AG09309 (cell line): ENCODE measurements at places on chromosomes 13 and 19.

GRCh38 chr13:42355491-42356183 is 83.7 kb downstream of the AKAP11 start:
- DNase-seq, result no peak

GRCh38 chr19:7912144-7912696 is 2.4 kb upstream of the TGFBR3L start:
- no peak for DNase-seq

GRCh38 chr19:11204943-11205349 is 7.6 kb upstream of the KANK2 start:
- no peak for DNase-seq

DNA sequence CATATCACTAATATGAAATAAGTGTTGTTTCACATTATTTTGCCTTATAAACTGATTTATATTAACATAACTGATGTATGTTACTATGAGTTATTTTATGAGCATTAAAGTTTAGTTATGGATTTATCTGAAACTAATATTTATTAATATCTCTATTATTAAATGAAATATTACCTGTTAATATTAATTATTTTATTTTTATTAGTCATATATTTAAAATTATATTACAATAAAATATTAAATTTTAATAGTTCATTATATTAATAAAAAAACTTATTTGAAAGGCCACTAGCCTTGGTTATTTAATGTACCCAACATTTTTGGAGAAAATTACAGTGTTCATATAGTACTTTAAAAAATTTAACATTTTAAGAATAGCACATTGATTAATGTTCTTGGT is 1643.4 kb upstream of the MIR17HG start:
- no peak for DNase-seq

DNA sequence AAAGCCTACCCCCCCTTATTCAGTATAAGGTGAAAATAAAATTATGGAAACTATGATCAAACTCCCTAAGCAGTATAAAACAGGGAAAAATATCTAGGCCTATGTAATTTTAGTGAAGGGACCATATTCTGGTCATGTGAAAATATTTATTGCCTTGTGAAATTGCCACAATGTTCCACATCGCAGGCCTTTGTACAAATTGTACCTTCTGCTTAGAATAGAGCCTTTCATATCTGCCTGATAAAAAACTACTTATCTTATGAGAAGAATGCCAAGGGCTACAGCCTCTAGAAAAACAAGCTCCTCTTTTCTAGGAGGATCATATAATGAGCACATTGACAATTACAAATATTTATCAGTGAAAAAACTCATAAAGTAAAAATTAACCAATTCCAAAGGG is 1280.0 kb downstream of the EFNB2 start:
- DNase-seq, result no peak

DNA sequence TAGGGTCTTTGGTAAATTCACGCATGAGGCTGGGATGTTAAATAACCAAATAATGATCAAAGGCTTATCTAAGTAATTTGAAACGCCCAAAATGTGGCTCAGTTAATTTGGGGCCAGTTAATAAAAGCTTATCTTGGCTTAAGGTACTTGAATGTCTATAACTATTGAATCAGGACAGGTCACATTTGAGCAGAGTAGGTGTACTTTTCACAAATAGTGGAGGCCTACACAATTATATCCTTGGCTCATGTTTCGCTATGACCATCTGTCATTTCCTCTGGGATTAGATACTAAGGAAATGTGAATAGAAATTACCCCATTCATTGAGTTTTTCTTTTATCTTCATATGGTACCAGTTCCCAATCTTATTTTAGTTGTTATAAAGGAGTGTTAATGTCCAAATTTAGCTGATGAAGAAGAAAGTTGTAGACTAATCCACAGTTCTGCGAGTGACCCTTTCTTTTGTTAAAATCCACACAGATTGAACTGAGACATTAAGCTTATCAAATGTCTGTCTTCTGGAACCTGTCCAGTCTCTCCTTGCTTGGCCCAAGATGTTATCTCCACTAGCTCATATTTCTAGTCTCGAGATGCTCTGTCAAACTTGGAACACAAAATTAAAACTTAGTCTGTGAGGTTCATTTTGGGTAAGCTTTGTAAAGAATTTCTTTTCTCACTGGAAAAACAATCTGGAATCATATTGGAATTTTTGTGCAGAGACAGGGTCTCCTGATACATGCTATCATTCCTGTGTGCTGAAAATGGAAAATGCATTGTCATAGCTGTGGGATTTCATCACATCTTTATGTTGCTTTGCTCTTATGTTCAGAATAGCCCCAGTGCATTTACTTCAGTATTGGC is 31.0 kb downstream of the SLAIN1 start:
- DNase-seq, result no peak

- DNase-seq, result no peak
These were observed 7.1 kb downstream of the SPRED3 start for GRCh38 chr19:38395381-38396114.

DNA sequence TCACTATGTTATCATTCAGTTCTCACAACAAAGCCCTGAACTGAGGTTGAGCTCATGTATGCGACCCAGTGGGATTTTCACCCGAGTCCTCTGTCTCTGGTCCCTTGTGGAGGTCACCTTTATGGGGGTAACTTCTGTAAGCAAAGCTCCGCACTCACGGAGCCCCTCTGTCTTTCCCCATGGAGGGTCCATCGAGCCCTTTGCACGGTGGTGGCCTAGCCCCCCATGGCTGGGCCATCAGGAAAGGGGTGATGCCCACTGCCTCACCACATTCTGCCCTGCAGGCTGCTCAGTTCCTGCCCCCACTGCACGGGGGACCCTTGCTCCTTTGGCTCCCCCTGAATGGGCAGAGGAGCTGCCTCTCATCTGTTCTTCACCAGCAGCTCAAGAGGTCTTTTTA is 39.6 kb downstream of the CHST8 start:
- DNase-seq, result no peak

- no peak for DNase-seq
These were observed 13.2 kb downstream of the PGLS start for GRCh38 chr19:17524651-17525050.

DNA sequence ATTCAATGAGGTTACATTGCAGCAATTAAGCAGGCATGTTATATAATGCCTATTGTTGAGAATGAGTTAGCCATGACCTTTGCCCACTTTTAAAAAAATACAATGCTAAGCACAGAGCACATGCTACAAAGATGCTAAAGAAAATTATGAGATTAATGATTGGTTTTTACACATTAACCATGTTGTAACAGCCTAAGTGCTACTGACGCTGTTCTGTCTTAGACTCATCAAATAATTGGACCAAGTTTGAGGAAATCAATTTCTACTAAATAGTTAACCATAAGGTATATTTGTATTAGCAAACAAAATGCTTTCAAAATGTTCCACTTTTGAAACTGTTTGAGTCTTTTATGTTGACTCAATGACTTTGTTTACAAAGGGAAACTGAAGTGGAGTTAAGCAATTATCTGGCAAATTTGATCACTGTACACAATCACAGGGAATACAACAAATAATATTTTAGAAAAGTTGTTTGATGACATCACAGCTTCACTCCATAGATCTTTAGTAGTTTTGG is 14.3 kb downstream of the MIR17HG start:
- DNase-seq, result no peak

DNA sequence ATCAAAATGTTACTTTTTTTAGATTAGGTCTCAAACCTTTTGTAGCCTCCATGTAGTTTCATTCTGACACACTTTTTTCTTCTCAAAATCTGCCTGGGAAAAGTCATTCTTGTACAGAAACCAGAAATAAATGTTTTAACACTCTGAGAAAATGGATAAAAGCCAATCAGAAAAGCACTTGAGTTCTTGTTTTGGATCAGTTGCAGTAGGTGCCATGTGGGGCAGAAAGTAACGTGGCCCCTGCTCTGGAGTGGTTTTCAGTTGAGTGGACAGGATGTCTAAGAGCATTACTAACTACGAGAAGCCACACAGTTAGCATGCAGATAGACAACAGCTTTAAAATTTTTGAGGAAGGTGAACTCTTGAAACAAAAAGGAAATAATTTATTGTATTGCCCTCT is 19.1 kb downstream of the GPR183 start:
- no peak for DNase-seq

DNA sequence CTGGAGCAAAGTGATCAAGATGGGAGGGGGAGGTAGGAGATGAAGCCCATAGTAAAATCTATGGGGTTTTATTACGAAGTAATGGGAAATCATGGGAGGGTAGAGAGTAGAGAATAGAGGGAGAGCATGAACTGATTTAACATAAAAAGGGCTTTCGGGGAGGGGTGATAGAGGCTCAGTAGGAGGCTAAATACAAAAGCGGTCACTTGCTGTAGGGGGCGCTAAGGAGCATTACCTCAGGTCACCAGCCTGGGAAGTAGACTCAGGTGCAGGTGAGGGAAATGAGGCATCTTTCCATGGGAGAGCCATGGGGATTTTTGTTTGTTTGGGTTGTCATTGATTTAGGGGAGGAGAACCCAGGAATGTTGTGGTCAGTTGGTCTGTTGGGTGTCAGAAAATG is 14.1 kb downstream of the KRTDAP start:
- no peak for DNase-seq

GRCh38 chr13:94535231-94535630 is 55.7 kb upstream of the DCT start:
- no peak for DNase-seq

GRCh38 chr13:110377178-110377825 is 70.2 kb downstream of the COL4A2 start:
- DNase-seq, result no peak

GRCh38 chr13:106846571-106847448 is 278.9 kb upstream of the ARGLU1 start:
- no peak for DNase-seq

- no peak for DNase-seq
These were observed 1.9 kb downstream of the SIGLEC14 start for GRCh38 chr19:51644636-51645271.

GRCh38 chr19:6721773-6722172 is 1.3 kb upstream of the C3 start:
- DNase-seq, result no peak

DNA sequence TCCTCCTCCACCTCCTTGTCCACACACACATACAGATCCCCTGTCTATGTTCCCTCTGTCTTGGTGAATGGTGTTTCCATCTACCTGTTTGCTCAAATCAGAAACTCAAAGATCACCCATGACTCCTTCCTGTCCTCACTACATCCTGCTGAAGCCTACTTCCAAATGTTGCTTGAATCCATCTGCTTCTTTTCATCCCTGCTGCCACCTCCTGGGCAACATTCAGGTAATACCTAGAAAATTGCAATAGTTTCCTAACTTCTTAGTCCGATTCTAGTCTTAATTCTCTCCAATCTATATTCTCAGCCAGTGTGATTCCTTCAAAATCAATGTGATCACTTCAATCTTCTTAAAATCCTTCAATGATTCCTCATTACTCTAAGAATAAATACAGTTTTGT is 155.5 kb upstream of the STARD13 start:
- no peak for DNase-seq

GRCh38 chr19:4268816-4269430 is 10.1 kb upstream of the SHD start:
- no peak for DNase-seq
